ENCODE measurements at places on chromosomes 2 and 18.

DNA sequence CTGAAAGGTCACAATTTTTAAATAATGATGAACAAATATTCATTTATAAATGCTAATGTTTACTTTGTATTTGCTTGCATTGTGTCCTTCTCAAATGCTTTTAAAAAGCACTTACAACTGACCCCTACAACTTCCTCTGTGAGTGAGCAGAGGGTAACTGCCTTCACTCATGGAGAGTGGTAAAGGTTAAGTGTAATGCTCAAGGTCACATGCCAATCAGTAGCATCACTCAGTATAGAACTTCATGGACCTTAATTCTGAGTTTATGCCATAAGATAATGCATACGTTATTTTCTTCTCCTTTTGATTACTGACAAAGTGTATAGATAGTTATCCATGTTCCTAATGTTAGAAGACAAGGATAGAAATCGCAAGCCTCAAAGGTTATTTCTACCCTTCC lies 91.8 kb upstream of the SERTAD2 start:
- DNase-seq, result no peak

- DNase-seq, result no peak
Measured at GRCh38 chr18:42712065-42712464, 403.4 kb downstream of the RIT2 start.

DNA sequence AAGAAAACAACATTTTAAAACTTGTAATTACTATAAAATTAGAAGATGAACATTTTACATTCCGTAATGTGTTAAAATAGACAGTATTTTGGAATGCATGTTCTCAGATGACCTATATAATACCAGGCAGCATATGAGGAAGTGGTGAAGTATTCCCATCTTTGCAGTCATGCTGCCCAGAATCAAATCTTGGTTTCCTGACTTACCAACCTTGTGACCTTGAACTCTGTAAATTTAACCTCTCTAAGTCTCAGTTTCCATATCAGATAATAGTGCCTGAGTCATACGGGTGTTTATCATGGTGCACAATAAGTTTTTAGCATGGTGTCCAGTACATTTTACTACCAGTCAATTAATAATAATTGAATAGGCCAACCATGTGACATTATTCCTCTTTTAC lies 7.3 kb upstream of the GALM start:
- DNase-seq, result no peak

DNA sequence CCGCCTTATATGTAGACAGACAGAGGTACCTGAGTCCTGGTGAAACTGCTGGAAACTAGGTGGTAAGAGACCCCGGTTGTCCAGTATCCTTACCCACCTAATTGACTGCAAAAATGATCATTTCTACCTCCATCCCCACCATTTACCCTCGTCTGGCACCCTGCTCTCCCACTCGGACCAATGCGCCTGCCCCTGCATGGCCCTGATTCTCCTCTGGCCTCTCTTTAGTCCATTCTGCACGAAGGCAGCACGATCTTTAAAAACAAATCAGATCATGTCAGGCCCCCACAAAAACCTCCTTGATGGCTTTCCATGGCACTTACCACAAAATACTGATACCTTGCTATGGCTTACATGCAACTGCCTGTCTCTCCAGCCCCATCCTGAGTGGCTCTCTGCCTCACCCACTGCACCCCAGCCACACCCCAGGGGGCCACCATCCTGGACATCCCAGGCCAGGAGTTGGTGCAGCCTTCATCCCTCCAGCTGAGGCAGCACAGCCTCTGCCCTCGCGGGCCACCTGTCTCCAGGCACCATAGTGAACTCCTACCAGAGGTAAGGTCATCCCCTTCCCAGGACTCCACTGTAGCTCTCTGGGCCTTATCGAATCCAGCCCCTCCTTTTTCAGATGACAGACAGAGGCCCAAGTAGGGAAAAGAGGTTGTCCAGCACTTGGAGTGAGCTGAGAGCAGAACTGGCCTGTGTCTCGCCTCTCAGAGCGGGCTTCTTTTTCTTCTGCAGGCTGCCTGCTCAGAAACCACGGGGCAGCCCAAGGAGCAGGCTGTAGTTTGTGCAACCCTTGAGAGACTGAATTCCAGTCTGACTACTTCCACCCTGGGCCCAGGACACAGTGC lies 12.3 kb upstream of the CIB4 start:
- no peak for DNase-seq

DNA sequence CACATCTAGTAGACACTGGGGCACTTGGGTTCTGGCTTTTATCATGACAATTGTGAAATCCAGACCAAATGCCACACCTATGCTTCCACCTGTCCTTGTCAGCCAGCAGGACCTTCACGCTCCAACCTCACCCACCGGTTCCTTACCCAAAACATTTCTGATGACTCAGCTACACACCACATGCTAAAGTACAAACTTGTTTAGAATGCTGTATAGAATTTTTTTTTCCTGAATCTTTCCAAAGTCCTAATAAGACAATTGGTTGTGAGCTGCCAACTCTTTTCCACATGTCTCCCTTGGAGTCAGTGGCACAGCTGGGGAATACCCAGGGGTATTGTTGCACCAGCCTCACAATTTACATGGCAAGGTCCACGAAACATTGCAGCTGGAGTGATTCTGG lies 75.5 kb upstream of the LPIN2 start:
- DNase-seq, result no peak
